ENCODE measurements at places on chromosomes 6 and 20.

- no peak for DNase-seq
These were observed 122.6 kb upstream of the PHACTR1 start for GRCh38 chr6:12593771-12594529.

GRCh38 chr6:144951730-144952437 is 666.7 kb downstream of the UTRN start:
- DNase-seq: no peak

DNA sequence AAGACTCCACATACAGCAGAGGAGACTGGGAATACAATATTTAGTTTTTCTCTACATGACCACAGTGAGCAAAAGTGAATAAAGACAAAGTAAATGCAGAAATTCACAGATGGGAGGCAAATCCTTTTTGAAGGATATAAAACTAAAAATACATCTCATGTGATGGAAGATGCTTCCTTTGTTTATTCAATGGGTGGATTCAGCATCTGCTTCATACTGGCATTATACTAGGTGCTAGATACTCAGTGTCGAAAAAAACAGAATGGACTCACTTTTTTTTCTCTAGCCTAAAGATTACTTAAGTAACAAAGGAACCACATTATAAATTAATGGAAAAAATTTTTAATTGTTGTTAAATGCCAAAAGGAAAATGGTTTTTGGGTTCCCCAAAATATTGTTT is 216.2 kb downstream of the TRDN start:
- DNase-seq: no peak

DNA sequence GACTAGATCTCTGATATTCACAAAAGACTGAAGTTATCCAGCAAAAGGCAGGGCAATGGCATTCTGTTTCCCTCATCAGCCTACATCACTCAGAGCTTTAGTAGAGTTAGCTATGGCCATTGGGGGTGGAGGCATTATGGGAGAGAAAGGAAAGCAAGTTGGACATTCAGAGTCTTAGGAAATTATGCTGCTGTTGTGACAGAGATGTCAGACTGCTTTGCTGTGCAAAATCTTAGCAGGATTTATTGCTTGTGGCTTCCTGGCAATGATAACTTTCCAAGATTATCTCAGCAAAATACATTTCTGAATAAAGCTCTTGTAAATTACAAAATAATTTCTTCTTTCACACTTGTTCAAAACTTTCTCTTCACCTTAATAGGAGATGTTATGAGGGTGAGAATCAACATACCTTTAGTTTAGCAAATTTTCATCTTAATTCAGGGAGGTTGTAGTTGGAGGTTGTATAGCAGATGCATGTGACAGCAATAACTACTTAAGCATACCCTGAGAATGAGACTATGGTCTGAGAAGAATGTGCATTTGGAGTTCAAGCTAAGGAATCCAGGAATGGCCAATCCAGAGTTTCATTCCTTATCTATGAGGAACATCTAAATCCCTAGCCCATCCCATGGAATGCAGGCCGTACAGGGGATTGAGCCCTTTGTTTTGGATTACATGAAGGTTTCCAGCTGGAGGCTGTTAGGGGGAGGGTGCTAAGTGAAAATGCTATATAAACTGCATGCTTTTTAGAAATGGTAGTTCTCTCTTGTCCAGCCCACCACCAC is 179.8 kb downstream of the HAO1 start:
- no peak for DNase-seq

DNA sequence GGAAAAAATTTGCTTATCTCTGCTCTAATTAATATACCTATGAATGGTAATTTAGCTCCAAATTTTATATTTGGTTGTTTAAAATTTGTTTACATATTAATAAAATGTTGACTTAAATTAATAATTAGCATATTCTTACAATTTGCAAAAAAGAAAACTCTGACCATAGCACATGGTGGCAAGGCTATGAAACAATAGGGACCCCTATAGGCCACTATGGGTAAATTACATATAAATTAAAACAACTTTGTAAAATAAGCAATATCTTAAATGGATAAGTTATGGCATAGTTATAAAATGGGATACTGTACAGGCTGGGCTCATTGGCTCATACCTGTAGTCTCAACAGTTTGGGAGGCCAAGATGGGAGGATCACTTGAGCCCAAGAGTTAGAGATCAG is 76.0 kb downstream of the MKKS start:
- no peak for DNase-seq

GRCh38 chr6:126945812-126946360 is 172.6 kb upstream of the RSPO3 start:
- DNase-seq: no peak

- peak; percentile 32 for DNase-seq
These were observed 326.3 kb downstream of the RIMS1 start for GRCh38 chr6:72212686-72213085.

GRCh38 chr6:93823489-93823888 is 404.1 kb upstream of the EPHA7 start:
- no peak for DNase-seq

GRCh38 chr20:60467771-60468170 is 509.5 kb downstream of the CDH26 start:
- DNase-seq: no peak

- no peak for DNase-seq
These were observed 290.4 kb upstream of the SULF2 start for GRCh38 chr20:48075591-48076174.

- DNase-seq: no peak
These were observed 150.8 kb downstream of the ESR1 start for GRCh38 chr6:151958332-151958731.

DNA sequence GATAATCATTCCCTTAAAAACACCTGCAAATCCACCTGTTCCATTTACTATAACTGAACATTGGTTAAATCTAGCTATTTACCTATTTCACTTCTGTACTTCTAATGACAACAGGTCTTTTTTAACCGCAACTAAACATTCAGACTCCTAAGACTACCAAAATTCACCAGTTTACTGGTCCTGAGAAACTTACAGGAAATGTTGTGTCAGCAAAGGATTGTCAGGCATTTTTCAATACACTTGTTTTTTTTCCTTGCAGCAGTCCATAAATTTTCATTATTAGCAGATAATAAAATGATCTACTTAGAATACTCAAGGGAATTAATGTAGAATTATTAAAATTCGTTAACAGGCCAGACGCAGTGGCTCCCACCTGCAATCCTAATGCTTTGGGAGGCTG is 5.3 kb downstream of the ZUP1 start:
- no peak for DNase-seq

DNA sequence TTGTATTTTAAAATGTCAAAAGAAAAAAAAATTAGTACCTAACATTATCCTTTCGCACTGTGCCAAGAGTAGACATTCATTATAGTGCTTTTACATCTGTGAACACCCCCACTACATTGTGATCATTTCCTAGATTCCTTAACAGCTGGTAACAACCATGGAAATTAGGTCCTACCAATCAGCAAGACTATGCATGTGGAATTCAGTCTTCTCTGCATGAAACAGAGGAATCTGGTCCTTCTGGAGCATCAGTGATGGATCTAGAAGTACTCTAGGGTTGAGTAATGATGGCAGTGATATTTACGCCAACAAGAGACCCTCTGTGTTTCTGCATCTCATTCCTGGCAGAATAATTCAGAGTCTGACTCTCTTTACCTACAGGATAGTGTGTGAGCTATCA is 9.4 kb downstream of the OR12D1 start:
- DNase-seq: no peak
